ENCODE measurements at places on chromosomes 7 and 10.

DNA sequence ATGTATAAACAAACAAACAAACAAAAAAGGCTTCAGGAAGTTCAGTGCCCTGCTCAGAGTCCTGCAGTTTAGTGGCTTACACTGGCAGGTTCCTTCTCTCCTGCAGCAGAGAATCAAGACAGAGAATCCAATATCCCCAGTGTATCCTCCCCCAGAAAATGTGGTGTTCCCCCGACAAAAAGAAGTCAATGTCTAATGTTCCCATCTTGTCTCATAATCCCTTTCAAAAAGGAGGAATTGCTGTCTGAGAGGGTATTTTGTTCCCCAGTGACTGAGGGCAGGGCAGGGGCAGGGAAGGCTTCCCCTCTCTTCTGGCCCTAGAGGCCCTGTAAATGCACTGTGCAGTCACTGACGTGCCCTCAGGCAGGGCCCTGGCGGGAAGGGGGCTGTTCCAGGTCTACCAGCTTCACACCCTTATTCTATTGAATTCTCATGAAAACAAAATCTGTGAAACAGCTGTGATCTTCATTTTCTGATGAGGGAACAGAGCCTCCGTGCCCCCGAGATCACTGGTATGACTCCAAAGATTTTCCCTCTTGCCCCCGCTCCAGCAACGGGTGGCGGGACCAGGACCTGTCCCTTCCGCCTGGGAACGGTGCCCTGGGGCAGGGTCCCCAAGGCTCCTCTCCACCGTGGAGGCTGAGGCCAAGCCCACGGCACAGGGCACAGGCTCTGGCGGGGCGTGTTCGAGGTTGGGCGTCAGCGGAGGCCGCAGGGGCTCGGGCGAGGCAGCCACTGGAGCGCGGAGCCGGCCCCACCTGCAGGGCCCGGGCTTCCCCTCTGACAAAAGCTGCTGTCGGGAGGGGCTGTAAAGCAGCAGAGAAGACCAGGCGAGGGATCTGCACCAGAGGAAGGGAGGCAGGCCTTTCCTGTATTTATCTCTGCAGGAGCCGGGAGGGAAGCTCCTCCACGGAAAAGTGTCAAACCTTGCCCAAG is 13.4 kb upstream of the WDFY4 start:
- H3K4me3 ChIP-seq = no peak overlapping the region
- no peak overlapping the region for H3K27ac ChIP-seq
- H3K27me3 ChIP-seq = peaks cover 3% of the 10 kb centered on the region
- no peaks in the 10 kb centered on the region for H3K36me3 ChIP-seq
- H3K4me1 ChIP-seq = no peaks in the 10 kb centered on the region
- DNase-seq = no peak

DNA sequence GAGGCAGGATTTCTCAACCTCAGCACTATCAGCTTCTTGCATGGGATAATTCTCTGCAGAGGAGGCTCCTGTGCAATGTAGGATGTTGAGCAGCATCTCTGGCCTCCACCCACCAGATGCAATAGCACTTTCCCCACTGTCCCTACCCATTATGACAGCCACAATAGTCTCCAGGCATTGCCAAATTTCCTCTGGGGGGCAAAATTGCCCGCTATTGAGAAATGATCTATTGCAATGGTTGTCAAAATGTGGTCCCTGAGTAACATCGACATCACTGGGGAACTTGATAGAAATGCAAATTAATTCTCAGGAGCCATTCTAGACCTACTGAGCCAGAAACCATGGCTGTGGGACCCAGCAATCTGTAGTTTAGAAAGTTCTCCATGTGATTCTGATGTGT is 7.0 kb downstream of the KCNK18 start:
- no peaks in the 10 kb centered on the region for H3K36me3 ChIP-seq
- no peaks in the 10 kb centered on the region for H3K4me1 ChIP-seq
- H3K27ac ChIP-seq = no peak overlapping the region
- DNase-seq = no peak

GRCh38 chr10:378230-378929 is 243.1 kb downstream of the ZMYND11 start:
- H3K4me1 ChIP-seq = peaks cover 11% of the 10 kb centered on the region
- H3K27ac ChIP-seq = no peak overlapping the region
- no peak overlapping the region for H3K4me3 ChIP-seq
- DNase-seq = no peak
- H3K27me3 ChIP-seq = peaks cover 6% of the 10 kb centered on the region

DNA sequence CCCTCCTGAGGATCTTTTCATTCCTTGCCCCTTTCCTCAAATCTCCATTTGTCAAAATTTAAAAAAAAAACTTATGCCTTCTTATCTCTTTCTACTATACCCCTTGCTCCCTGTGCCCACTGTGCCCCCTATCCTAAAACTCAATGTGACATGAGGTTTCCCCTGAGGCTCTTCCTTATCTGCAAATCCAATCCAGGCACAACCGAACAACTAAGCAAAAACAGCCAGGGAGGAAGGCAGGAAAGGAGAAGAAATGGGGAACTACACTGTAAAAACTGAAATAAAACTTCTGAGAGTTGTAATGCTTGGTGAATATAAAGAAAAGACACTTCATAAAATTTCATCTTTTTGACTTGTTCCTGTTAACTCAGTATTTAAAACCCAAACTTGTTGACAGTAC is 54.2 kb downstream of the CRPPA start:
- no peak overlapping the region for H3K4me3 ChIP-seq
- no peak for DNase-seq
- no peaks in the 10 kb centered on the region for H3K27me3 ChIP-seq
- no peaks in the 10 kb centered on the region for H3K36me3 ChIP-seq

DNA sequence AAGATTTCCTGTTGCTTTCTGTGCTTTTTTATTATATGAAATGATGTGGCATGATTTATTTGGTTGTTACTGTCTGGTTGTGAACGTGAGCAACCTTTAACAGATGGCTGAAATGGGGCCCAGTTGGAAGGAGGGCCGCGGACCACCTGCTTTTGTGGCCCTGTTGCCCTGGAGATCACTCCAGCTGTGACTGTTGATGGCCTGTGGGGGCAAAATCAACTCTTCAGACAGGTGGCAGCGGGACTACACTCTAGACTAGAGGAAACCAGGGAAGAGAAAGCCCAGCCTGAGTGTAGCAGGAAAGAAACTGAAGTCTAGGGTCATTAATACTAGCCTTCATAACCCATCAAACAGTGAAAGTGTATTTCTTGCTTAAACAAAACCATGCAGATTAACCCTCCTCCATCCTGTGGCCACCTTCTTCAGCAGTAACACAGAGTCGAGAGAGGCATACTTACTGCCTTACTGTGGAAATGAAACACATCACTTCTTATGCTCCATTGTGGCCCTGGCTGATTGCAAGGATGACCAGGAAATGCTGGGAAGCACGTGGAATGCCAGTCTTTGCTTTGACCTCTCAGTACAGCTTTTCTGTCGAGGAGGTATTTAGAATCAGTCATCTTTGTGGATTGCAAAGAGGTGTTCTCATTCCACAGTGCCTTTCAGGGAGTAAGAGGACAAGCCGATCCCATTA is 80.5 kb downstream of the CCNY start:
- no peaks in the 10 kb centered on the region for H3K27me3 ChIP-seq
- no peaks in the 10 kb centered on the region for H3K36me3 ChIP-seq
- peaks cover 30% of the 10 kb centered on the region for H3K4me1 ChIP-seq
- no peak overlapping the region for H3K4me3 ChIP-seq
- no peak overlapping the region for H3K27ac ChIP-seq

All from activated T-helper 2 cell treated with anti-CD3 and anti-CD28 coated beads, Interferon-gamma antibody, Interleukin-2, Interleukin-4, amounts not matched to agents 10 μg/mL and 5 μg/mL and 100 μg/mL, durations not matched to agents 14 hours and 24 hours and 36 hours (primary cell).